ENCODE measurements at places on chromosomes 16 and 17.

DNA sequence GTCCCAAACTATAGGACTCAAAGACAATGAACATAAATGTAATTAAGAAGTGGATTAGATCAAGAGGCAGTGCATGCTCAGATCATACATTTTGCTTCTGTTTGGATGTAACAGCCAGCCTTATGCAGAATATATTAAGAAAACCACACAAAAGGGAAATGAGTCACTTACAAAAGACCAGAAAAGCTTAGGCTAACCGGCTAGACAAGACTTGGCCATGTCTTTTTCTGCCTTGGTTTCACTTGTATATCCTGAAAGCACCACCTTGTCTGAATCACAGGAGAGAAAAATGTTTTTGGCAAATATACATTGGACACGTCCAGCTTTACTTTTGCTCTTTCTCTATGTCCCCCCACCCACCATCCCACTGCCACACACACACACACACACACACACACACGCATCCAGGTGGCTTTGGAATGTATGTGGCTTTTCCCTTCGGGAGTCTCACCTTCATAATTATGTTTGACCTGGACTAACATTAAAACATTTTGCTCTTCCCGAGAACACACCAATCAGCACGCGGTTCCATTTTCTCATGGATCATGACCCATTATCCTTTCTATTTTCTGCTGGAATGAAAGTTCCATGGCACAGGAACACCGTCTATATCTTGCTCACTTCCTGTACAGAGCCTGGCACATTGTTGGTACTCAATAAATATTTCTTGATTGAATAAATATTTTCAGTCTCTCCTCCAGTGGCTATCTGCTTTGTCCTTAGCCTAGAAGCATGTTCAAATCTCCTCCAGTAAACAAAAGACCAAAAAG, 64.6 kb downstream of the CDK5R1 start:
- peak; percentile 68 for DNase-seq

GRCh38 chr17:58232707-58233156, 5.7 kb upstream of the LPO start:
- DNase-seq: no peak

DNA sequence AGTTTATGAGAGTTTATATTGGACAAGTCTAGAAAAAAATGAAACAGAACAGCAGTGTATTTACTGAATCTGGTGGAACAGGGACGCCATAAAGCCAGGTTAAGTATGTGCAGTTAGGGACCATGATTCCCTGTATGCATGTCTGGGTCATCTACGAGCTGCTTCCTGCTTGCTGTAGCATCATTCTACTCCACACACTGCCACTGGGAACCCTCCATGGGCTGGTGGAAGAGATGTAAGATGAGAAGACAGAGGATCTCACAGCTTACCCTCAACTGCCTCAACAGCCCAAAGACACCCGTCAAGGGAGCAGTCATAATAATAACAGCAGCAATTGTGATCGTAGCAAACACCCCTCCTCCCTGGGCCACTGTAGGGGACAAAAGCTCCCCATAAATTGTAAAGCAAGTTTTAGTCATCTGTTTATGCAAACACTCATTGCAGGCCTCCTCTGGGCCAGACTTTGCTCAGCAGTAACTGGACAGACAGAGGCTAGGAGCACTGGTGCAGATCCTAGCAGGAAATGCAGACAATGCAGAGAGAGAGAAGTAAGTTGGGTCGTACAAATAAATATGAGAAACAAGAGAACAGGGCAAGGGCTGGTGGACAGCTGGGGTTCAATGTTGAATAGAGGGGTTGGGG, 188.0 kb downstream of the SOX9 start:
- no peak for DNase-seq

- peak; percentile 53 for DNase-seq
These were observed 419.4 kb downstream of the SOX9 start for GRCh38 chr17:72539981-72540897.

DNA sequence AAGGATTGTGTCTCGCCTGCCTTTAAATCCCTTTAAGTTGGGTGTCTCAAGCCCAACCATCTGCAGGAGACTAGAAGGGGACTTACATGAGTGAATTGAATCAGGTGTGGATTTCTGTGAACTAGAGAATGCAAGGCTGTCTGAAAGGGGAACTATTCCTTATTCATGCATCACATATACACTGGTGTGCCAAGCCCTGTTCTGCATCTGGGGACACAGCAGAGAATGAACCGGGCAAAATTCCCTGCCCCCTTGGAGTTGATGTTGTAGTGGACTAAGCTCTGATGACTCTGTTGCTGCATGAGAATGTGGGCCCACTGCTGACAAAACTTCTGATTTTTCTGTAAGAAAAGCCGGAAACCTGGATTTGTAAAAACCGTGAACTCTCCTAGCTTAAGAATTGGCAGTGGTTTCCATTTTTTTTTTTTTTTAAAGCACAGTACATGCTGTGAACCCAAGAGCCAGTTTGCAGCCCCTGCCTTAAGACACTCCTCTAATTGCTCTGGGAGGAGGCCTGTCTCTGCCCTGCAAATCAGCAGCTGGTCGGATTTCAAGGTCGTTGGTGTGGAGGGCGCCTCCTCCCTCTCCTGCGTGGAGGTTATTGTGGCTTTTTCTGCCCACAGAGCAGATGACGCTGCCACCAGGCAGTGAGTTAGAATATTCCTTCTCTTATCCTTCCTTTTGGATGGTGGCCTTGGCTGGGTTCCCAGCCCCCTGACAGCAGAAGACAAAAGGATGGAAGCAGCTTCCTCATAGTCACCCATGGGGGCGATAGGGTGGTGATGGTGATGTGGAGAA, 131.0 kb downstream of the PRKCB start:
- no peak for DNase-seq
